ENCODE measurements at places on chromosomes 3 and 15. TPM values are rescaled to one million over a fixed set of nuclear protein-coding genes. Genes with fewer than 3 reads are reported as not detected.

GRCh38 chr3:32844914-32845313 is 27.1 kb downstream of the TRIM71 start:
- no peak for DNase-seq

GRCh38 chr3:140131895-140132294 is 196.9 kb downstream of the CLSTN2 start:
- DNase-seq: no peak

DNA sequence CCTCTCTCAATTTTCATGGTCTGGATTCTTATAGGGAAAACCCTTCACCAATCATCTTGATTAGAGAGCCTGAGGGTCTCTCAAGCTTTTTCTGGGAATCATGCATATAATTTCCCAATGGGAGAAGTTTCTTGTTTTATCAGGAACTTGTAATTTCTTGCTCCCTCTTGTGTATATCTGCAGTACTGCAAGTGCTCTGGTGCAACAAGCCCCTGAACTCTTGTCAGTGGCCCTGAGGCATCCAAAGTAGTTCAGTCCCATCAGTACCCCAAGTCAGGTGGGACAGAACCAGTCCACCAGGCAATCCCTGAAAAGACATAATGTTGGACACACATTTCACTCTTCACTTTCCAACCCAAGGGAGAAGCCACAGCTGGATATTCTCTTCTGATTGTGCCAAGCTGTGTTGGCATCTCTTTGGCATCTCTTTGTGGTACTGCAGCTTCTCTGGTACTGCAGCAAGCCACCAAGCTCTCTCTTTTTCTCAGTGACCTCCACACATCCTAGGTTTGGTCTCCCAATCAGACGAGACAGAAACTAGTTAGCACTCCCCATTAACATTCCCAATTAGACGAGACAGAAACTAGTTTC is 214.5 kb downstream of the ZIC4 start:
- DNase-seq: no peak

GRCh38 chr3:106629215-106629832 is 747.9 kb upstream of the CCDC54 start:
- DNase-seq: no peak

- no peak for DNase-seq
Measured at GRCh38 chr15:80324545-80325080, 72.6 kb upstream of the CTXND1 start.

- DNase-seq: peak; percentile 85
Measured at GRCh38 chr3:38039101-38039898, at the start of gene DLEC1. Gene DLEC1 (plus strand): TSS chr3:38039208. CDS start chr3:38039226, 18 bp downstream.

GRCh38 chr3:177553579-177553978 is 356.3 kb upstream of the TBL1XR1 start:
- DNase-seq: no peak

- DNase-seq: no peak
Measured at GRCh38 chr15:98668566-98669308, 20.4 kb downstream of the IGF1R start.

- no peak for DNase-seq
Measured at GRCh38 chr3:122660297-122660974, 20.2 kb upstream of the PARP14 start.

GRCh38 chr3:160016972-160017371 is 28.3 kb downstream of the IL12A start:
- no peak for DNase-seq

DNA sequence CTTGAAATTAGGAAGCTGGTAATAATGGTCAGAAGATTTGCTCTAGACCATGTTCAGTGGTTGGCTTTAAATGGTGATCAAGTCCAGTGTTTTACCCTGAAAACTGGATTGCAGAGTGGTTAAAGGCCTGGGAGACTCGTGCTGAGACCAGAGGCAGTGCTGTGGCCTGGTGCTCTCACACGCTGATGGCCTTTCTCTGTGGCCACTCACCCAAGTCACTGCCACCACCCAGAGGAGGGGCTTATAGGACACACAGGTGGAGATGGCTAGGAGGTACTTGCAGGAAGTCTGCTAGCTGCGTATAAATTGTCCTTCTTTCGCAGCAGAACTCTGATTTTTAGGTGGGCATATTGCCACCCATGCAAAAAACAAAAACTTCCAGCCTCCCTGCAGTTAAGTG is 6.2 kb upstream of the EHD4 start:
- no peak for DNase-seq

DNA sequence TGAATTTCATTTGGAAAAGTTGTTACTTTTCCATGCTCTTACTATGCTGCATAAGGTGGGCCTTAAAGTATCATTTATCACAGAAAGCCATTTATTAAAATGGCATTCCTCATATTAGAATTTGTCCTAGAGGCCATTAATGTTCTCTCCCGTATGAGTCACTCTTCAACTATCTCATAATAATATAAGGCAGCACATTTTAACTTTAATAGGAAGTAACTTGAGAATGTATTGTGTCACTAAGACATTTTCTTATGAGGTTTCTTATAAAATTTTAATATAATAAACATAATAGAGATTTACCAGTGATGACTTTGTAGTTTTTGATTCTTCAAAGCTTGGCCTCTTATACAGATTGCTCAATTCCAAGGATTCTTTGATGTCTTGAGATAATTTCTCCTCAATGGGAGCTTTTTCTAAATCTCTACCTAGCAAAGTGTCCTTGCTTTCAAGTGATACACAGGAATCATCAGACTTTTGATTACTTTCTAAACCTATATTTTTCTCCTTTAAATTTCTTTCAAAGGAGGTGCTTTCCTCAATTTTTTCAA is 74.7 kb downstream of the ZBBX start:
- no peak for DNase-seq

DNA sequence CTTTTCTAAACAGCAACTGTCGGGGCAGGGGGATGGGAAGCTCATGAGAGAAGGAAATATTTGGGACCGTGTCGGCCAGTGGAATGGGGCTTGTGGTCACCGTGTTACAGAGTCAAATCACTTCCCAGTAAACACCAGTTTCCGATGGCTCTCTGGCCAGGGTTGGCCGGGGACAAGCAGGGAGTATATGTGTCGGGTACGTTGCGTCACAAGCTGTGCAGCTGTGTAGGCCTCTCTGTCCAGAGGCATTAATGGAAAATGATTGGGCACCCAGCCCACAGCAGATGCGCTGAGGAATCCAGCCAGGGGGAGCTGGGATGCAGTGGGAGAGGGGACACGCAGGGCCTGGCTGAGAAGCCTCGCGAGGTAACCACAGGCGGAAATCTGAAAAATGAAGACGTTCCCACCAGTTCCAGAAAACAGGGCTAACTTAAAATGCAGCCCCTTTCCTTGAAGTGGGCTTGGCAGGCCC is 15.8 kb upstream of the ALDH1A3 start:
- DNase-seq: peak; percentile 60

- DNase-seq: no peak
Measured at GRCh38 chr3:14789640-14790285, 29.0 kb upstream of the FGD5 start.

- no peak for DNase-seq
Measured at GRCh38 chr3:106765342-106765741, 611.9 kb upstream of the CCDC54 start.

- DNase-seq: peak; percentile 78
Measured at GRCh38 chr3:188152660-188153436, 1.1 kb upstream of the LPP start.

- no peak for DNase-seq
Measured at GRCh38 chr3:37601832-37602231, 259.8 kb upstream of the CTDSPL start.

DNA sequence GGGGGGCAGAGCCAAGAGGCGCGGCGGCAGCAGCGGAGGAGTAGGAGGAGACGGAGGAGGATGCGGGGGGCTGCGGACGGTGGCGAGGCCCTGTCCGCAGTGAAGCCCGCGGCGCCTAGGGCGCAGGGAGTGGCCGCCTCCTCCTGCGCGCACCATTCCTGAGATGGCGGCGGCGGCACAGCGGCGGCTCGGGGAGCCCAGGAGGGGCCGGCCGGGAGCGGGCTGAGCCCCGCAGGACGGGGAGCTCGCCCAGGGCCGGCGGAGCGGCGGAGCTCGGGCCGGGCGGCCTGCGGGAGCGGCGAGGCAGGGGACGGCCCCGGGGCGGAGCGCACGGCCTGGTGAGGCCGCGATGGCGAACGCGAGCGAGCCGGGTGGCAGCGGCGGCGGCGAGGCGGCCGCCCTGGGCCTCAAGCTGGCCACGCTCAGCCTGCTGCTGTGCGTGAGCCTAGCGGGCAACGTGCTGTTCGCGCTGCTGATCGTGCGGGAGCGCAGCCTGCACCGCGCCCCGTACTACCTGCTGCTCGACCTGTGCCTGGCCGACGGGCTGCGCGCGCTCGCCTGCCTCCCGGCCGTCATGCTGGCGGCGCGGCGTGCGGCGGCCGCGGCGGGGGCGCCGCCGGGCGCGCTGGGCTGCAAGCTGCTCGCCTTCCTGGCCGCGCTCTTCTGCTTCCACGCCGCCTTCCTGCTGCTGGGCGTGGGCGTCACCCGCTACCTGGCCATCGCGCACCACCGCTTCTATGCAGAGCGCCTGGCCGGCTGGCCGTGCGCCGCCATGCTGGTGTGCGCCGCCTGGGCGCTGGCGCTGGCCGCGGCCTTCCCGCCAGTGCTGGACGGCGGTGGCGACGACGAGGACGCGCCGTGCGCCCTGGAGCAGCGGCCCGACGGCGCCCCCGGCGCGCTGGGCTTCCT is at the start of gene GPR27:
Gene GPR27 (plus strand): TSS at position 155 of the 909 bp plus-strand sequence. CDS start 195 bp downstream, at position 350.
- peak; percentile 12 for DNase-seq

GRCh38 chr3:73418681-73419080 is 206.1 kb downstream of the PDZRN3 start:
- no peak for DNase-seq

DNA sequence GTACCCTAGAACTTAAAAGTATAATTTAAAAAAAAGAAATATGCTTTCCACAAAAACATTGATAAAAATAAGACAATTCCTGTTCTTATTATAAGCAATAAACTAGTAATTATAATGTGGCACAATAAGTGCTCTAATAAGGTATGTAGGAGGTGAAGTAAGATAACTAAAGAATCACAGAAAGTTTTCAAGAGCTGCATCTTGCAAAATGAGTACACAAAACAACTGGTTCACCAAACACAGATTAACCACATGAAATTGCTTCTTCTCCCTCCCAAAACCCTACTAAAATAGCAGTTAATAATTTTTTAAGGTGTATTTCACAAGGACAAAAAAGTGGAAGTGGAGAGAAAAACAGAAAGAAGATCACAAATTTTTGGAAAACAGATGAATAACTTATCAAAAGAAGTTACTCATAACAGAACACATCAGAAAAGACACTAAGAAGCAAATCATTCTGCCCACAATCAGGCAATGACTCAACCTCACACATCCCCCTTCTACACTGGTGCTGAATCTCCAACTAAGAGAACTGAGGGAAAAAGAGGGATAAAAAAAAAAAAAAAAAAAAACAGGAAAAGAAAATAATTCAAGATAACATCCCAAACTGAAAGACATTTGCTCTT is 64.2 kb downstream of the TBC1D5 start:
- no peak for DNase-seq

GRCh38 chr3:184443831-184444230 is 64.0 kb downstream of the CHRD start:
- DNase-seq: no peak

GRCh38 chr15:96181873-96182301 is 148.6 kb upstream of the NR2F2 start:
- DNase-seq: no peak

DNA sequence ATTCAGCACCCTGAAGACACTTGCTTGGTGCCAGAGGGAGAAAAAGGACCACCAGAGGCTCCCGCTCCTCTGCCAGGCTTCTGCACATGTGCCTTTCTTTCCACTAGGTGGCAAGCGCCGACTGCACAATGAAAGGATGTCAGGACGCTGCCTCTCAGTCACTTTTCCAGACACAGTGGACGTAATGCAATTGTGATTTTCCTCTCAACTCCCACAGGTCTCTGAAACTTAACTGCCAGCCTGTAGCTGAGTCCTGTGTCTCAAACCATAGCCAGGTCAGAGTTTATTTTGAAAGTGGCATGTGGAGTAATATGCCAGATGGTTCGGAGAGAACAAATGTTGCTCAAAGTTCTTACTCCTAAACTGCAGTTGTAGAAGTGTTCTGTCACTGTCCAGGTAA is 162.9 kb downstream of the ITPR1 start:
- DNase-seq: peak; percentile 53

DNA sequence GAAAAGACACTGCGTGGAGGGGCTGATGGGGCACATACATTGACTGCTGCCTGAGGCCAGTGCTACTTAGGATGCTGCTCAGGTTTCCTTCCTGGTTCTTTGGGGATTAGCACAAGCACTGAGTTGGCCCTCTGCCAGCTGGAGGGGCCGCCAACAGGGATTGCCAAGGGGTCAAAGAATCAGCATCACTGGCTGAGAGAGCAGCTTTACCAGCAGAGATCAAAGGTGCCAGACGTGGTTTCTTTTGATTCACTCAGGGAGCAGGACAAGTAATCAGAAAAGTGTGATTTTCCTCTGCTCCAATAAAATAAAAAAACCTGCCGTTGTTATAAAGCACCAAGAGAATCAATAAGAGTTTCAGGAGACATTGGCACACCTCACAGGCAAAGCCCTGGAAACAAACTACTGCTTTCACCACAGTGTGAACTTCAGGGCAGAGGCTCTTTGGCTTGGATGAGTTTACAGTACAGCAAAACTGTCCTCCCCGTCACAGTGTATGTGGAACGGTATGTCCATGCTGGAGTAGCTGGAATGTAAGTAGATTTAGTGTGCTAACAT is 45.8 kb upstream of the FSIP1 start:
- DNase-seq: peak; percentile 23

DNA sequence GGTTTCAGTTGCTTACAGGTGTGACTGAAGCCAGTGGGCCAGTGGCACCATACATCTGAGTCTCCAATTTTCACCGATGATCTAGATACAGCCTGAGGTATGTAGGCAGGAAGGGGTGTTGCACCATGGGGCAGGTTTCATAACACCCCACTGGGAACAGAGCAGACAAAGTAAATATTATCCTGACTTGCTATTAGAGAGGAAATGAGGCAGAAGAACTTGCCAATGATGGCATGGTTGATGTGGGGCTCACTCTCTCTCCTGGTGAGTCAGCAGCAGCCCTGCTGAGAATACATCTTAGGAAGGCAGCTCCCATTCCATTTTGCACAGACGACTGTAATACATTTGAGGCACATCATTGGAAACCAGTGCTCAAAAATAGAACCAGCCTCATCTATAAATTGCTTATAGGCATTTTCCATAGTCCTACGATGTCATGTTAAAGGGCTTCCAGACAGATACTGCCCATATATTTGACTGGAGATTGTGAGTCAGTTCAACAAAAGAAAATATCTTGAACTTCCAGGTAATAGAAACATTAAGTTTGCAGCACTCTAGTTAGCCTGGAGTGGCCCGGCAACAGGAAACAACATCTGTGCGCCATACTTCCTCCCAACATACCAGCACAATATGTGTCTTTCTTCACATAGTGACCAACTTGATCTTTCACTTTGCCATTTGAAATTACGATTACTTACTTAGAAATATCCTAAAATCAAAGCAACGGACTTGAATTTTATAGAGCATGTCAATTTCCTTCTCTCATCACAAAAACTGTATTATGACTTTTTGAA is 175.5 kb downstream of the NECTIN3 start:
- no peak for DNase-seq

- DNase-seq: no peak
Measured at GRCh38 chr15:33084661-33085060, 109.9 kb downstream of the FMN1 start.

The FLNB gene
- total RNA-seq: 256 TPM

The GPR27 gene
- 2.1 TPM for total RNA-seq

The CTDSPL gene
- total RNA-seq: 59.1 TPM

The LRCH3 gene
- 46.0 TPM for total RNA-seq

The AGBL1 gene
- total RNA-seq: 0.10 TPM

The NR2F2 gene
- 36.8 TPM for total RNA-seq

The LRTM1 gene
- total RNA-seq: not detected

The CCRL2 gene
- 10.2 TPM for total RNA-seq

The LDHAL6B gene
- not detected for total RNA-seq

The SLC12A1 gene
- total RNA-seq: not detected

The BFSP2 gene
- total RNA-seq: not detected

The AADACL2 gene
- total RNA-seq: not detected

The SPTSSB gene
- 0.66 TPM for total RNA-seq

The NIPA2 gene
- 77.7 TPM for total RNA-seq
